ENCODE measurements at places on chromosomes 16 and 17.
A peak's percentile ranks its signal among the peaks of the same experiment; 100 is the strongest.

DNA sequence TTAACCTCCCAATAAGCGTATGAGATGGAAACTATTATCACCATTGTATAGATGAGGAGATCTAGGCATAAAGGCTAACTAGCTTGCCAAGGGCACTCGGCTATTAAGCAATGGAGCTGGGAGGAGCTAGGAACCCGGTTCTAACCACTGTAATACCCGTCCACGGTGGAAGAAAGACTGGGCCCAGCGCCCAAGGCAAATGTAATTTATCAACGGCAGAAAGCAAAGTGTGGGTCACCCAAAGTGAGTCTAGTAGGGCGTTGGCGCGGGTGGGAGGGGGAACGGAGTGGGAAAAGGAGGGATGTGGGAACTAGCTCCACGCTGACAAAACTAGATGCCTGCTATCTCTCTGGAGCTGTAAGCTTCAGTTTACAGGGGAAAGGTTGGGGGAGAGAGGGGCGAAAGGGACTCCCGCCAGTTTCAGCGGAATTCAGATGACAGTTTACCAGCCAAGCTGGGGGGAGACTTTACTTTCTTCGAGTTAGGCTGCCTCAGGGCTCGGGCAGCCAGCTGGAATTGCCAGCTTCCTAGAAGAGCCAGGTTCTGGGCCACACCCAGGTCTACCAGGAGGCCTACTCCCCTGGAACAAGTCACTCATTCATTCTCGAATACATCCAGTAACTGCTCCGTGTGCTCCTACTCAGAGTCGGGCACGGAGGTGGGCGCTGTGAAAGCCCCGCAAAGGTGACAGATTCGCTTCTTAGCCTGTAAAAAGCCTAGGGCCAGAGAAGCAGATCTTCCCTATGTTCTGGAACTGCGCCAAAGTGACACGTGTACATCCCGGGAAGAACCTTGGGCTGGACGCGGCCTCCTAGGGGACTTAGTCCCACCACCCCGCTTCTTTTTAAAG, 837 bp downstream of the LRRC59 start:
- DNase-seq, result peak; percentile 26

GRCh38 chr17:42097691-42098631, at the start of gene ZNF385C:
TSS of gene ZNF385C (minus strand) at chr17:42098473. CDS start at chr17:42063056, 35,417 bp downstream.
- peak; percentile 13 for DNase-seq

GRCh38 chr17:77420804-77421629, 280.2 kb downstream of the SEC14L1 start:
- DNase-seq, result peak; percentile 92

- no peak for DNase-seq
Measured at GRCh38 chr17:1473841-1474240, 17.8 kb upstream of the CRK start.

DNA sequence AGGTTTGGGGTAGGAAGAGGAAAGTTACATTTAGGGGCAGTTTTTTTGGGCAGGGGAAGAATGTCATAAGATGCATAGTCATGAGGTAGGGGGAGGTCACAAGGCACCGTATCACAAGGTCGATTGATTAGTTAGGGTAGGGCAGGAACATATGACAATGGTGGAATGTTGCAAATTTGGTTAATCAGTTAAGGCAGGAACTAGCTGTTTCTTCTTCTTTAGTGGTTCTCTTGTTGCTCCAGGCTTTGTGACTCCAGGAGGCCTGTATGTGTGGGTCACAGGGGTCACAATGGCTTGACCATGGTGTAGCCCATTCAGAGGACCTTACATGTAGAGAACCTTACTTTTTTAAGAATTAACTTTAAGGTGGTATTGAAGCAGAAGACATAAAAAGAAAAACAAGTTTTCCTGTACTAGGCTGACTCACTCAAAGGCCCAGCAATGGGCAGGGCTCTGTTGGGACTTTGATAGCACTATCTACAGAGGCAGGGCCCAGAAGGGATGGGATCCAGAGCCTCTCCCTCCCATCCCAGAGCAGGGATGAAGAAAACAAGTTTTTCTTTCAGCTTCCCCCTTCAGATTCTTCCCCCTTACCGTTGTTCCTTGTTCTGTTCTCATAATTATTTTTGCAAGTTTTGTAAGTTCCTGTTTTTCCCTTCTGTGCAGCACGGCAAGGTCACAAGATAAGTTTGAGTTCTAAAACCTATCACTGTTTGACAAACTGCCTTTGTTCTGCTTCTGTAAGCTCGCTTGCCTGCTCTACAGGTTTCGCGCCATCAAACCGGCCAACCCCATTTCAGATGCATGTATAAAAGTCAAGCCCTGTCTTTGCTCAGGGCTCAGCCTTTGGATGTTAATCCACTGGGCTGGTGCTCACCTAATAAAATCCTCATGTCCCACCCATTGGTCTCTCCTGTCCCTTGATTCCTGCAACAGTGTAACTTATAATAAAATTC, 45.8 kb upstream of the ATF7IP2 start:
- DNase-seq, result no peak

- DNase-seq, result peak; percentile 55
Measured at GRCh38 chr17:30237296-30238002, 2.0 kb upstream of the SLC6A4 start.

DNA sequence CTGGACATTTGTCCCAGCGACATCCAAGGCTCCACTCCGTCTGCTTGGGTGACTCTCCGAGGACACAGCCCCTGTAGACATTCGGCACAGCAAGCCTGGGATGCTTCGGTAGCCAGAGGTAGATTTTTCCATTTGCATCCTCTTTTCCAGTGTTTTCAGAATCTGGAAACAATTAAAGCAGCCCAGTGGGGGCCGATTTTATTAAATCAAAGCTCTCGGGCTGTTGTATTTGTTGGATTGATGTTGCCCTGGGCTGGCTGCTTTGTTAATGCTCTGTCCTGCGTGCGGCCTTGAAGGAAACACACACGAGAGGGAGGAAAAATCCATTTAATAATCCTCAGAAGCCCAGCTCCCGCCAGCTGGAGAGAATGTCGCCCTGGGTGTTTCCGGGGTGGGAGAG, 158.1 kb upstream of the CIBAR2 start:
- DNase-seq, result peak; percentile 32

DNA sequence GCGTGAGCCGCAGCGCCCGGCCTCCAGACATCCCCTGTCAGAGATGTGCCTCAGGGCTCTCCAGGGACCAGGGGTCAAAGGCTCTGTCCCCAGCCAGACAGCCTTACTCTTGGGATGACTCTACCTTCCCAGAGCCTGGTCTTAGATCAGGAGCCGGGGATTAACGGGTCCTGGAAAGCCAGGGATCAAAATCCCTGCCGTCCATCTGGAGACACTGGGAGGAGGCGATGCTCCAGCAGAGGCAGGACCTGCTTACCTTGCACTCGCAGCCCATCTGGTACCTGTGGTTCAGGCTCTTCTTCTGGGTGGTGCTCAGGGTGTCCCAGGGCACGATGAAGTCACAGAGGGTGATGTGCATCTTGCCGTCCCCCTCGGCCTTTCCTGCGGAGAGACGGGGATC, 16.7 kb upstream of the USP36 start:
- no peak for DNase-seq

DNA sequence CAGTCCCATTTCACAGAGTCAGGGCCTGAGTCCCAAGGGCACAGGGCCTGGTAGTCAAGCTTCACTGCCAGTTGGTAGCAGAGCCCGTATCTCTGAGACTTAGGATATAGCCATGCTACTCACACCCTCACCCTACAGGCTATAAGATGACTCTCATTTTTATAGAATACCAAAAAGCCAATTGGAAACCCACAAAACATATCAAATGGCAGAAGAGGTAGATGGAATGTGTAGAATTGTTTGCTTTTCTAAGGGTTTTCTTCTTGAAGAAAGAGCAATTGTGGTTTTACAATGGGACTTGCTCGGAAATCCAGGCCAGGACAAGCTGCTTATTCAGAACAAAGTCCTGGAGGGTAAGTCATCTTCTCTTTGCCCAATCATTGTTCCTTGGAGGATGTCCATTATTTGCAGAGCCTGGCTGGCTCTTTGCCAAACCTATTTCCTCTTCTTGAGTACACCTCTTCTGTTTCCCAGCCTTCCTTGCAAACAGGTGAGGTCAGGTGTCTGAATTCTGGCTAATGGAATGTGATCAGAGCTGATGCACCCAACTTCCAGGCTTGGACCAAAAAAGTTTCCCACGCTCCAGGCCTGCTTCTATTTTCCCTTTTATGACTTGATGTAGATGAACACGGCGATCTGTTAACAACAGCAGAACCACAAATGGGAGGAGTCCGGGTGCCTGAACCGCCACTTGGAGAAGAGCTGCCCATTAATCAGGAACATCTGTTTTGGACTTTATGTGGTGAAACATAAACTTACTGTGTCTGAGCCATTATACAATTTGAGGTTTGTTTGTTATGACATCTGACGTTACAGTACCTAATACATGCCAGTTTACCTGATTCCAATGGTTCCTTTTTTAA, 16.9 kb upstream of the CCL22 start:
- no peak for DNase-seq

- DNase-seq, result no peak
Measured at GRCh38 chr17:45338023-45338781, 21.4 kb upstream of the MAP3K14 start.

DNA sequence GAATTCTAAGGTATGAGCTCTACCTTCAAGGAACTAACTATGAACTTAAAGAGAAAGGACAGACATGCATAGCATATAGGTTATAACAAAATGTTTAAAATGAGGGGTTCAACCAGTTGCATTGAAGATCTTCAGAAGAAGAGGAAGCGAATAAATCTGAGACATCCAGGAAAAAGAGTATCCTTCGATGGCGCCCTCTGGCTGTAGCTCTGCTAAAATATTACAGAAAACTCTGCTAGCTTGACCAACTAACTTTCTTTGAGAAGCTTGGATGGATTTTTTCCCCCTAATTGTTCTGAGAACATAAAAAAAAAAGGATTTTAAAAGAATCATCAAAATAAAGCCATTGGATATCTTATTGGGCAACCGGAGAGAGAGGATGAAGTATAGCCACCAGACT, 659.9 kb upstream of the SOX9 start:
- no peak for DNase-seq

- no peak for DNase-seq
Measured at GRCh38 chr16:25413975-25414374, 156.3 kb upstream of the ZKSCAN2 start.

DNA sequence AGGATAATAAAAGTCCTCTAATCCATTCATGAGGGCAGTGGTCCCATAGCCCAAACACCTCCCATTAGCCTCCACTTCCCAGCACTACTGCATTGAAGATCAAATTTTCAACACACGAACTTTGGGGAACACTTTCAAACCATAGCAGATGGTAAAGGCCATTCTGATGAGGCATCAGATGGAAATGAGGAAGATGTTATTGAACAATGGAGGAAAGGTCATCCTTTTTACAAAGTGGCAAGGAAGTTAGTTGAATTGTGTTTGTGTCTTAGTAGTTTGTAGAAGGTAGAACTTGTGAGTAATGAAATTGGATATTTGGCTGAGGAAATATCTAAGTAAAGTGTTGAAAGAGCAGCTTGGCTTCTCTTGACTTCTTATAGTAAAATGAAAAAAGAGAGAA, 93.3 kb upstream of the NLRP1 start:
- no peak for DNase-seq

DNA sequence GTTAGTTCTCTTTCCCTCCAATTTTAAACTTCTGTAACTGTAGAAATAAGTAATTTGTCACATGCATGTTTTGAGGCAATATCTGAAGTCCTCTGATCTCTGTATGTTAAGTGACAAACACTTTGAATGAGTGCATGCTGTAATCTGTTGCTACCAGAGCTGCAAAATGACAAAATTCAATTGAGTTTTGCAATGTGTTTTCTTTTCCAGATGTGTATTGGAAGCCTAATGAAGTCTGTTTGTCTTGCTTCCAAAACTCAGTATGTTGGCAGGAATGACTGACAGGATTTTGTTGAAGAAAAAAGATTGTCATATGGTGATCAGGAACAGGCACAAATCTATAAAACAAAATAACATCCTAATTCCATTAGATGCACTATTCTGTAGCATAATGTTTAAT, 561.6 kb upstream of the CDH8 start:
- DNase-seq, result no peak

GRCh38 chr17:79960788-79961522, 74.7 kb downstream of the TBC1D16 start:
- DNase-seq, result no peak

DNA sequence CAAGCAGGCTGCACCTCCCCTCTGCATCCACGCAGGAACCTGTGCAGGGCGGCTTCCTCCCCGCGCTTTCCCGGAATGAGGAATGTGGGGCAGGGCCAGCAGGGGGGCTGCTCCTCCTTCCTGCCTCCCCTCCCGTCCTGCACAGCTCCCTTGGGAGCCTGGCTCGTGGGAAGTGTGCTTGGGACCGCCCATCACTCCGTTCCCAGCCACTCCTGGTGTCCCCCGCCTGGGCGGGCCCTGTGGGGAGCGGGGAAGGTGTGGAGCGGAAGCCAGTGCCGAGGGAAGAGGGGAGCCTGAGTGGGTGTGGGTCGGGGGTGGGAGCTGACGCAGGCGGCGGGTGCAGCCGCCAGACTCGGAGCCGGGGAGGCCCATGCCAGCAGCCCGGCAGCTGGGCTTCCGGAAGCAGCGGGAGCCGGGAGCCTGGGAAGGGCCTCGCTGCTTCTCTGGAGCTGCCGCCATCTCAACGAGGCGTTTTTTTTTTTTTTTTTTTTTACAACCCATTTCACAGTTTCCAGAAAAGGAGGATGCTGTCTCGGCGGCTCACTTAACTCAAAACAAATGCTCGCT, 24.1 kb downstream of the BAHCC1 start:
- peak; percentile 92 for DNase-seq

- DNase-seq, result no peak
Measured at GRCh38 chr17:62995377-62995885, 29.4 kb downstream of the TANC2 start.

DNA sequence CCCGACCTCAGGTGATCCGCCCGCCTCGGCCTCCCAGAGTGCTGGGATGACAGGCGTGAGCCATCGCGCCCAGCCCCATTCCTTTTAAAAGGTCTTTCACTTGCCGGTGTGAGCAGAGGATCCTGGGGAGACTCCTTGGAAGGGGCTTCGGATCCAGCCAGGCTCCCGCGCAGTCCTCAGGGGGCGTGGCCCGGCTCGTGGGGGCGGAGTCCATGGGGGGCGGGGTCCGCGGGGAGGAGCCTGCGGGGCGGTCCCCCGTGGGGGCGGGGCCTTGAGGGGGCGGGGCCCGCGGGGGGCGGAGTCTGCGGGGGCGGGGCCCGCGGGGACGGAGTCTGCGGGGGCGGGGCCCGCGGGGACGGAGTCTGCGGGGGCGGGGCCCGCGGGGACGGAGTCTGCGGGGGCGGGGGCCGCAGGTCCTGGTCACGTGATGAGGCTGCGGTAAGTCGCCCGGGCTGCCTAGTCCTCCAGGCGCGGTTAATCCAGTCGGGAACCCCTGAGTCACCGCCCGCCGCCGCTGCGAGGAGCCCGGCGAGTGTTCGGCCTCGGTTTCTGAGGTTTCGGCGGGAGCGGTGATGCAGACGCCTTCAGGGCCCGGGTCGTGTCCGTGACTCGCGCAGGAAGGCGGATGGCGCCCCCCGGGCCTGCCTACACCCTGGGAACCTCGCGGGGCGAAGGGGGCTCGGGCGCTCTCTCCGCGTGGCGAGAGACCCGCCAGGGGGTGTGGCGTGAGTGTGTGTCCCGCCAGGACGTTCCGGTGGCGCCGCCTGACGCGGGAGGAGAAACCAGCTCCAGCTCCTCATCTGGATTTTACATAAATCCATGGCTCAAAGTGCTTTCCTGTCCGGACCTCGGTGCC, 23.6 kb upstream of the ABR start:
- peak; percentile 22 for DNase-seq

GRCh38 chr16:80104401-80104800, 436.4 kb upstream of the DYNLRB2 start:
- DNase-seq, result no peak

- DNase-seq, result peak; percentile 67
Measured at GRCh38 chr17:64025732-64026294, 5.4 kb upstream of the ICAM2 start.

All from NCI-H1417 (cell line).